ENCODE measurements at places on chromosomes 6 and 20.

- DNase-seq, result no peak
Measured at GRCh38 chr6:38697846-38698245, 5.1 kb downstream of the GLO1 start.

DNA sequence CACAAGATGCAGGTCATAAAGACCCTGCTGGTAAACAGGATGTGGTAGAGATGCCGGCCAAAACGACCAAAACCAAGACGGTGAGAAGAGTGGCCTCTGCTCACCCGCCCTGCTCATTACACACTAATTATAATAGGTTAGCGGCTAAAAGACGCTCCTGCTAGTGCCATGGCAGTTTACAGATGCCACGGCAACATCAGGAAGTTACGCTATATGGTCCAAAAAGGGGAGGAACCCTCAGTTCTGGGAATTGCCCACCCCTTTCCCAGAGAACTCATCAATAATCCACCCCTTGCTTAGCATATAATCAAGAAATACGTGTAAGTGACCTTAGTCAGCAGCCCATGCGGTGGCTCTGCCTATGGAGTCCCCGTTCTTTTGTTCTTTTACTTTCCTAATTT, 17.6 kb downstream of the BHLHE23 start:
- no peak for DNase-seq

- no peak for DNase-seq
Measured at GRCh38 chr6:76839505-76839904, 623.8 kb downstream of the HTR1B start.

GRCh38 chr6:91198588-91199255, 611.9 kb upstream of the MAP3K7 start:
- no peak for DNase-seq

DNA sequence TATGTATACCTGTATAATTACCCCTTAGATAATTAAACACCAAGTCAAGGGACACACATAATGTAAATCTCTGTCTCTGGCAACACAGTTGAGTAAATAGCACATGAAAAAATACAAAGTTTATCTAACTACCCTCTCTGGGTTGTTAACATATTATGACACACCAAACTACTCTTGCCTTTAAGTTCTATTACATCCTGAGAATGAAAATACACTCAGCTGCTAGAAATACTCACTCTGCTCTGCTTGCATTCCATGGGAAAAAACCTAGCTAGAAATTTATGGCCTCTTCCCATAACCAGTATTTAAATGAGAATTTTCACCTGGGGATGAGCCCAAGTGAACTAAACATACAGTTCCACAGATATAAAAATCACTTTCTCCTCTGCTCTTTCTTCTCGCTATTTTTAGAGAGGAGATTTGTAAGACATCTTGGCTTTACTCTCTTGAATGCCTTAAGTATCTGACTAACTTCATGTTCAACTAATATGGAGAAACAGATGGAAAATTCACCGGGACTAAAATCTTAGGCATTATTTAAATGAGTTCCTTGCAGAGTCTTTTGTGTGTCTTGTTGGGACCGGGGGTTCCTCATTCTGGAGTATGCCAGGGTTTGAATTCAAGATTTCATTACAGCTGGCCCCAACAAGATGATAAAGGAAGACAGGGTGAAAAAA, 140.9 kb downstream of the GJA10 start:
- no peak for DNase-seq
